ENCODE measurements at places on chromosomes 12 and 14.
A peak's percentile ranks its signal among the peaks of the same experiment; 100 is the strongest.

- no peak for DNase-seq
Observed at GRCh38 chr14:39474416-39474911, 42.2 kb upstream of the FBXO33 start.

DNA sequence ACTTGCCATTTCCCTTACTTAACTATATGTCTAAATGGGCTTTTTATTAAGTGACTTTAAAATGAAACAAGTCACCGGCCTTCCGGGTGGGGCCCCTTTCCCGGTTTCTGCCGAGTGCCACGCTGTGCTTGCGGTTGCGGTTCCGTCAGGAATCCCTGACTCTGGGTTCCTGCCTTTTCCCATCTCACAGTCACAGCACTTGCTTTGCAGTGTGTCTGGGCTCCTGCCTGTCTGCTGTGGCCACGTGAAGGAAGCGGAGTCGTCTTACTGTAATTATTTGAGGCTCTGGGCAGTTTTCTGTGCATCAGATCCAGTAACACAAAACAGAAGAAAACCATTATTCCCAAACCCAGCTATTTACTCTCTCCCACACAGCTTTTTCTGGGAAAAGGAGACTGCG is 44.0 kb upstream of the FRMD6 start:
- no peak for DNase-seq

- DNase-seq, result no peak
Observed at GRCh38 chr12:75564852-75565251, 53.4 kb upstream of the KRR1 start.

DNA sequence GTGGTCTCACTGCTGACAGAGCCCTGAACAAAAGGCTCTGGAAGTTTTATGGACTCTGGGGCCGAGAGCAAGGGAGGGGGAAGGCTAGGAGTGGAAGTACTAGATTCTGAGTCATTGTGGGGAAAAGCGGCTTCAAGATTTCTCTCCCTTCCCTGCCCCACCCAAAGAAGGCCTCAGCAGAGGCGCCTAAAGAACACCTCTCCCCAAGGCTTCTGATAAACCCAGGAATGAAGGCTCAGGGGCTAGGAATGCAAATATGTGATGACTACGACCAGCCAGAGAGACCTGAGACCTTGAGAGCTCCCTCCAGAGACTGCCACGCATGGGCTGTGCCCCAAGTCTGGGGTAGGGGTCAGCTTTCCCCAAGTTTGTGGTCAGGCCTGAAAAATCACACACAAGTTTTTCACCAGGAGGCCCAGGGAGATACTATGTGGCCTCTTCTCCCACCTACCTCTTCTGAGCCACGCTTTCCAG is 130.7 kb upstream of the HIF1A start:
- DNase-seq, result no peak

DNA sequence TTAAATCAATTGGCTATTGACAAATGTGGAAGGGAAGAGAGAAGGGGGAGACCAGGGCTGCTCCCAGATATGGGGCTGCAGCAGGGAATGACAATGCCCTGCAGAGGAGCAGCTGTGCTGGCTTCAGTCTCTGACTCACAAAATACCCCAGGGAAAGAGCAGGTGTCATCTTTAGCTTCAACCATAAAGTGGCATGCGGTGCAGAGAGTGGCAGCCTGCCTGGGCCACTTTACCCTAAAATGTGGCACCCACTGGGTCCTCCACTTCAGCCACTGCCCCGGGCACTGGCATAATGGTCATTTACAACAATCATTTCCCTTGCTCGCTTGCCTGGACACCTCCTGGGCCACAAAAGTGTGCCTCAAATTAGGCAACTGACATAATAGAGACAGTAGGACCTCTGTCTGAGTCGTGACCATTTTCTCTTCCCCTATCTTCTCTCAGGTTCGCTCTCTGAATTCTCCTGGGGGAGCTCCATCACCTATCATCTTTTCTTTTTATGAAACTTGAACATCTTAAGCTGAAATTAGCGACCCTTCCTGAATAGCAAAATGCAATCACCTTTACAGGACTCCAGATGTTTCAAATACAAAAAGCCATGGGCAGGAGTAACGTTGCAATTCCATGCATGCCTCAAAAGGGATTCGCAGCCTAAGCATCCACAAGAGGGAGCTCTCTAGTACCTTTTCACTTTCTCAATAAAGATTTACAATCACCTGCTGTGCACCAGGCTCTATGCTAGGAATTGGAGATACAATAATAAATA is 179.9 kb upstream of the ATF7IP start:
- no peak for DNase-seq

GRCh38 chr14:56331592-56332216 is 213.5 kb downstream of the PELI2 start:
- DNase-seq, result no peak

DNA sequence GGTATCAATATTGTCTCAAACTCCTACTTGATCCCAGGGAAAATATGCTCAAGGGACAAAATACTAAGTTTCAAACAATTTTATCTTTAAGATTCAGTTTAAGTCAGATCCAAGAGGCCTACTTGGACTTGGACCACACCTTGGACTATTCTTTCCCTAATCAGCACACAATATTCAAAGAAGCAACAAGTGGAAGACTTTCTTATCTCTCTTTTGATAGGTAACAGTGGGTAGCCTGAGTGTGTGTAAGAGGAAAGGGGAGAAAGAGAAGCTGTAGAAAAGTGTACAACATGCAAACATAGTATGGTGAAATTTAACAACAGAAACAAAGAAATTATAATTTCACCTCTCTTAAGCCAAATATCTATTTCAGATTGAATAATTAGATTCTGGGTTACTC is 6.5 kb downstream of the CERS5 start:
- no peak for DNase-seq

DNA sequence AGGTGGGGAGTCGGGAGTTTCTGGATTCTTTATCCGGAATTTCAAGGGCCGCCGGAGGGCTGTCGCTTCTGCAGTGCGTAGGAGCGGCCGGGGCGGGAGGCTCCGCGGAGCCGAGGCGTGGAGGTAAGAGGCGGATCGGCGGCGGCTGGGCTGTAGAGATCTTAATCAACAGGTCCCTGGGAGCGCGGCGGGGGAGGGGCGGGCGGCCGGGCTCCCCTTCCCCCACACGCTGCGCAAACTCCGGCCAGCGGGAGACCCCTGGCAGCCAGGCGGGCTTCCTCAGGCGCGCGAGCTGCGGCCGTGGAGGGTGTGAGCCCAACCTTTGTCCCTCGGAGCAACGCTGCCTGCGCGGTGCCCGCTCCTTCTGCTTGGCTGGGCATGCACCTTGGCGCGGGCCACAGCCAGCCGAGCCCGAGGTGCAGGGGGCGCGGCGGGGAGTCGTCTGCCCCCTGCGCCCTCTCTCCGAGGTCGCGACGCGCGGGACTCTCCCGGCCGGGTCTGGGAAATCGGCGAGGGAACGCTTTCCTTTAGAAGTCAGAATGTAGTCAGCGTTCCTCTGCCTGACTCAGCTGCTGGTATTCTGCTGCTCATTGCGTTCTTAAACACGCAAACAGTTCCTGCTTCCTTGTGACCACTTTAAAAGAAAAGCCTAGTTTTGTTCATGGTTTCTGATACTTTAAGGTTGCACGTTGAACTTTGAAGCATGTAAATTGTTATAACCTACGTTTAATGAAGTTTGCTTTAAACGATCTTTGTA is at the start of gene PALS1:
Gene PALS1, plus strand, starts transcription at position 25 of the 757 bp plus-strand sequence. CDS start 37,736 bp downstream, outside the sequence.
- peak; percentile 0 for DNase-seq

DNA sequence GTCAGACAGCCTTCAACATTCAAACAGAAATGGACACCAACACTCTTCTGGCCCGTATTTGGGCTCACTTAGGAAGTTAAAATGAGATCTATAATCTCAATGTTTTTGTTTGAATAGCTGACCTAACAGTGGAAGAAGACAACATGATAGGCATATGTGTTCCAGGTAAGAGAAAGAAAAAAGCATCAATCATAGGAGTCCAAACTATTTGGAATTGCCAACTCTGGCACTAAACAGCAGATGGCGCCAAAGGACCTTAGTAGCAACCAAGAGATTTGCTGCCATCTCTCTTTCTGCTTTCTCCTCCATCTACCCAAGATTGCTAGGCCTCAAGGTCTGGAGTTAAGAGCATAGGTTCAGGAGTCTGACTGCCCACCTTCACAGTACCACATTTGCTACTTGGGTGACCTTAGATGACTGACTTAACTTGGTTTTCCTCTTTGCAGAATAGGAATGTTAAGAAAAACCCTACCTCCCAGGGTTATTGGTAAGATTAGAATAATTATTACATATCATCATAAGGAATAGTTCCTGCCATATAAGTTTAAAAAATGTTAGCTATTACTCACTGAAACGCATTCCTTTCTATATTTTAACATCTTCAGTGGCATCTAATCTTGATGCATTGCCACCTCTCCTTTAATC is 30.2 kb downstream of the PEX5 start:
- DNase-seq, result peak; percentile 57

DNA sequence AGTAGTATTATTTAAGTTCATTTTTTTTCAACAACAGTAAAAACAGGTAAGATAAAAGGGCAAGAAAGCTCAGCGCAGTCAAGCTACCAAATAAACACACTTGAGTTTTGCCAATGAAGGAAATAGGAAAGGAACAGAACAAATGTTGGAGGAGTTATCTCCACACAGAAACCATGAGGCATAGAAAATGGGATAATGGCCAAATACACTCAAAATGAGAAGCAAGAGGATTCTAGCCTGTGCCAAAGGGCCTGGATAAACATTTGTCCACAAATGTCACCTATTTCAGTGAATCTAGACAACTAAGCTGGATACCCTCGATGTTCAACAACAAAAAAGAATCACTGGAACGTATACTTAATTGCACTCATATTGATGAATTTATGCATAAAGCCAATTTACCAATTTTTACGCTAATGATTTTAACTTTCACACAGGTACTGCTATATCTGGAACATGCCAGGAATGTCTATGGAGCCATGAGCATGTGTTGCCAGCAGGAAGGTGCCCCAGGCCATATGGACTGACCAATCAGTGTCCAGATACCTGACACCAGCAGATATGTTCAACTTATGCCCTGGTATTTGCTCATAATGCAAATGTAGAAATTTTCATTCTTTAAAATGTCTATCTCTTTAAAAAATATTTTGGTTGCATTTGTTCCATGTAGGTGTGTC is 21.1 kb downstream of the ST8SIA1 start:
- DNase-seq, result no peak

DNA sequence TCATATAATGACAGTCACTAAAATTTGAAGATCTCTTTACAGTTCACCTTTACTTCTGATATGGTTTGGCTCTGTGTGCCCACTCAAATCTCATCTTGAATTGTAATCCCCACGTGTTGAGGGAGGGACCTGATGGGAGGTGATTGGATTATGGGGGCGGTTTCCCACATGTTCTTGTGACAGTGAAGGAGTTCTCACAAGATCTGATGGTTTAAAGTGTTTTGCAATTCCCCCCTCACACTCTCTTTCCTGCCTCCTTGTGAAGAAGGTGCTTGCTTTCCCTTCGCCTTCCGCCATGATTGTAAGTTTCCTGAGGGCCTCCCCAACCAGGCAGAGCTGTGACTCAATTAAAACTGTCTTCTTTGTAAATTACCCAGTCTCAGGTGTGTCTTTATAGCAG is 27.3 kb upstream of the CD9 start:
- DNase-seq, result no peak

GRCh38 chr14:49480979-49481498 is 105.1 kb downstream of the RPS29 start:
- DNase-seq, result no peak

GRCh38 chr12:109760930-109761921 is 47.6 kb downstream of the FAM222A start:
- DNase-seq, result no peak

GRCh38 chr12:40376533-40377267 is 151.9 kb downstream of the LRRK2 start:
- no peak for DNase-seq

DNA sequence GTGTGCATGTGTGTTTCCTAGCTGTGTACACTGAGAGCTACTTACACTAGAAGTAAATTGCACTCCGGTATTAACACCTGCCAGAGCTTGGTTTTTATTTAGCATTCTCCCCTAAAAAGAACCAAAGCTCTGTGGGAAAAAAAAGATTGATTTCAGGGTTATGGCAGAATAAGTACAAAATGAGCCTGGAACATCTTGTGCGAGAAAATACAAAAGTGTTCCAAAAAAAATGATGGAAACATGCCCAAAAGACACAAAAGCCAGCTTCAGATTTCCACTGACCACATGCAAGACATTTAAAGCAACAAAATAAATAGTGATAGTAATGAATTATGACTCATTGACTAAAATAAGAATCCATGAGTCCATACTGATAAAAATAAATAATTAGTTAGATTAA is 188.3 kb downstream of the GXYLT1 start:
- DNase-seq, result no peak

DNA sequence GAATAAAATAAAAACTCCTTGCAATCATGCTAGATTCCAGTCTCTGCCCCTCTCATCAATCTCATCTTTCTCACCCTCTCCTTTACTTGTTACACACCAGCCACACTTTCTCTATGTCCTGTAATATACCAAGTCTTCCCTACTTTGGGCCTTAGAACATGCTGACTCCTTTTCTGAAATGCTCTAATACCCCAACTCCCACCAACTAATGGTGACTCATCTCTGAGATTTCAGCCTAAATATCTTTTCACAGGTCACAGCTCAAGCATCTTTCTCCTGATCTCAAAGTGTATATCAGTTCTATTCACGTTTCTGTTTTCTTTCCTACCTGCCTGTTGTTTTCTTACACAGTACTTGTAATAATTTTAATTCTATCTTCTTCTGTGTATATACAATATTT is 378.9 kb upstream of the PRICKLE1 start:
- DNase-seq, result no peak

GRCh38 chr14:21025371-21026273 is 761 bp upstream of the NDRG2 start:
- no peak for DNase-seq

- no peak for DNase-seq
Observed at GRCh38 chr14:96902004-96902403, 104.8 kb downstream of the VRK1 start.

- no peak for DNase-seq
Observed at GRCh38 chr12:124075841-124076240, 102.8 kb downstream of the ZNF664 start.

All from stimulated activated CD8-positive, alpha-beta memory T cell treated with anti-CD3 and anti-CD28 coated beads, Interleukin-15, amount 100 ng/mL, for 1 hour (primary cell).